ENCODE measurements at places on chromosomes 12 and 14.
A peak's percentile ranks its signal among the peaks of the same experiment; 100 is the strongest.

- no peak for DNase-seq
Measured at GRCh38 chr14:73720636-73721035, 6.5 kb upstream of the PNMA1 start.

- no peak for DNase-seq
Measured at GRCh38 chr14:89351516-89352404, 65.3 kb downstream of the FOXN3 start.

DNA sequence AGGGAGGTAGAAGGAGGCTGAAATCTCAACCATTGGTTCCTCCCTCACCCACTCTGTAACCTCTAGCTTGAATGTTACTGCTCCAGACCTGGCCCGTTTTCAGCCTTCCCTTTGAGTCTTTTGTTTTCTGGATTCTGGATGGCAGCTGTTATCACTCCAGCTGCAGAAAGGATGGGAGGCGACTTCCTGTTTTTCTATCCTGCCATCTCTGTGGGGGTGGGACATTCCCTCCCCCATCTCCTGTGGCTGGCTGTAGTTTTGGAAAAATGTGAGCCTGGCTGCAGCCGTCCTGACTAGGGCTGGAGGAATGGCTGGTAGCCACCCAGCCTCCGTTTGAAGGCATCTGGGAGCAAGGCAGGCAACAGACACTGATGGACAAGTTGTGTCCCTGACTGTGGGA lies 2.9 kb upstream of the PPFIBP1 start:
- DNase-seq: no peak

DNA sequence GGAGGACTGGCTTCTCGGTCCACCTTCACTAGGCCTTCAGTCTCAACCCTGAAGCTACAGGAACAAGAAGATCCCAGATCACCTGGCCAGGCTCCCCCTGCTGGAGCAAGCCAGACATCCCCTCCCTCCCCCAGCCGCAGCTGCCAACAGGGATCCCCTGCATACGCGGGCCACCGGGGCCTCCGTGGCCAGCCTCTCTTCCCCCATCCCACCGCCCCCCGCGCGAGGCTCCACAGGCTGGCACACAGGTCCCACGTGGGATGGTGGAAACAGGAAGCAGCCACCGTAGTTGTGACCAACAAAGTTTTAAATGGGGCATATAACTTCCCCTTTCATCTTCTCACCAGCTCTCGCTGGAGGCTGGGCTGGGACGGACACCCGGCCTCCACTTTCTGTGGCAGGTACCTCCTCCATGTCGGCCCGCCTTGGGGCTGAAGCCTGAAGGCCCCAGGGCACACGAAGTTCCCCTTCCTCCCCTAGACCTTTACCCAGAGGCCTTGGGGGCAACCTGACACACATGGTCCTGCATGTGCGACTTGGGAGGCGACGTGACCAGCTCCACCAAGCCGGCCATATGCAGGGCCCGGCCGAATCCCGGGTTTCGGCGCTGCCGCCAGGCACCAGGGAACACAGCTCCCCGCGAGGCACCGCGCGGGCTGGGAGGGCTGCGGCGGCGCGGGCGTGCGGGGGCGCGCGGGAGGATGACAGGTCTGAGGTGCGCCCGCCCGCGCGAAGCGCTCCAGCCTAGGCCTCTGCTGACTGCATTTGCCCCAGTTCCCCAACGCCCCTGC lies 44.4 kb upstream of the PNMA1 start:
- peak; percentile 57 for DNase-seq

GRCh38 chr14:29098656-29099055 lies 332.1 kb downstream of the FOXG1 start:
- no peak for DNase-seq

All from activated T-cell treated with anti-CD3 and anti-CD28 coated beads for 4 hours (primary cell).